ENCODE measurements at places on chromosomes 6 and 20.

- no peak for DNase-seq
Measured at GRCh38 chr6:87600576-87600975, 10.6 kb downstream of the ORC3 start.

GRCh38 chr6:1496836-1497760 is 107.7 kb downstream of the FOXF2 start:
- DNase-seq = no peak

DNA sequence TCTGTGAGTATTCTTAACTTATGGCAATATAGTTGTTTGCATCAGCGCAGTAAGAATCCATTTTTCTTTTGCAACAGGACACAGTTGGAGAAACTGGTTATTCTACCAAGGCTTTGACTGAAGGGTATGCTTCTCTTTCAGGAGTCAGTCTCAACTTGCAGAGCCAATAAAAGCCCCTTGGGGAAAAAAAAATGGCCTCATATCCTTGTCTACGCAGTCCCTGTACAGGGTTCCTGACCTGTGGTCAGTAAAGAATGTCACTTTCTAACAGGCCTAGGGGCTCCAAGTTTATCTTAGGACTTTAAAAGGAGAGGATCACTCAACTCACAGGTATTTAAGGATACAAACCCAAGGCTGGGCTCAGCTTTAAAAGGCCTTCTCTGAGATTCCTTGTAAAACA is 6.9 kb upstream of the RNGTT start:
- DNase-seq = no peak

- no peak for DNase-seq
Measured at GRCh38 chr20:48377940-48378339, 449.9 kb downstream of the PREX1 start.

DNA sequence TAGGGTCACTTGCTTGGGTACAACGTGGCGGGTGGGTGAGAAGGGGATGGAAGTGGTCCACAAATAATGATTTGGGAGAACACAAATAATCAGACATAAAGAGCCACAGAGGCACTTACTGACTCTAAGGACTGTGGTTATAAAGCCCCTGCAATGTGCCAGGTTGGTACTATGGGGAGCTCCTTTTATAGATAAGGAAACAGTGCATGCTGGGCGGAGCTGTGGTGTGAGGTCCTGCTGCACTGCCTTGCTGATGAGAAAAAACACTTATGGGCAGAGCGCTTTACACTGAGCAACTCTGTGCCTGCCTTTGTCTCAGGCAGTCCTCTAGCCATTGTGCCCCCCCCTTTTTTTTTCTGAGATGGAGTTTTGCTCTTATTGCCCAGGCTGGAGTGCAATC is 29.1 kb upstream of the SCRT2 start:
- DNase-seq = no peak

DNA sequence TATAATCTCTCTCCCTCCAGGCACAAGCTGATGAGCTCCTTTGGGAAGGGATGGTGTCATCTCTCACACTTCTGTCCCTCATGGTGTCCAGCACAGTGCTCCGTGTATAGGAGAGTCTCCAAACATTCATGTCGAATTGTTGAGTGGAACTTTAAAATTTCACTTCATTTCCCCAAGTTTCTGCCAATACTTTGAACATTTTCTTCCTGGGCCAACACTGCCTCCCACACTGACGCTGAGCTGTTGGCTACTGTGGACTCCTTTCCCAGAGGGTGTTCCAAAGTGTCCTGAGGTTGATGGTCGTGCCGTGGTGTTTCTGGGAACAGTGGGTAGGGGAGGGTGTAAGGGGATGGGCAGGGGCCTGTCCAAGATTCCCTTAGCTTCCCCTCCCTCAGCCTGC is 122.7 kb downstream of the TIAM2 start:
- no peak for DNase-seq

GRCh38 chr6:119313937-119314884 is 35.4 kb downstream of the MAN1A1 start:
- DNase-seq = no peak

GRCh38 chr6:35310265-35310831 is 12.7 kb downstream of the DEF6 start:
- peak; percentile 8 for DNase-seq

DNA sequence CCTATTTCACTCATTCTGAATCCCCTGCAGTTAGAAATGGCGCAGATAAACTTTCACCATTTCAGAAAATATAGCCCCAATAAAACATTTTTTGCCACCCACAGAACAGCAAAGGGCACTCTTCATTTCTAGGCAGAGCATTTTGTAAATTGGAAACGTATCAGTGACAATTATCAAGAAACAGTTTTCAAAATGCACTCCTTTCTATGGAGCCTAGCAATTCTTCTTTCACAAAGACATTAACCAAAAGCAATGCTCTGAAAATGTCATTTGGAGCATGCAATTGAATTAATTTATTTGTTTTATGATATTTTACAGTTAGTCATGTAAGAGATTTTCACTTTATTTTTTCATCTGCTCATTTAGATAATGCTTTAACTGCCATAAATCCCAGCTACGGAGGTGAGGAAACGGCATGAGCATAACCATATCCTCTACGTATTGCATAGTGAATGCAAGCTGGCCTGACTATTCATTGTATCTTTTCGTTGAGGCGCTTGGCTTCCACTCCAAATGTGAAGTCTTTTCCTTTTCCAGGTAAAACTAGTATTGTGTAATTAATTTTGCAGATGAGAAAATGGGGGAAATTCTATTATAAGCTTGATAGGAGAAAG is 813.4 kb downstream of the C6orf118 start:
- DNase-seq = no peak

GRCh38 chr6:40996591-40997233 is 42.3 kb downstream of the UNC5CL start:
- DNase-seq = peak; percentile 55

DNA sequence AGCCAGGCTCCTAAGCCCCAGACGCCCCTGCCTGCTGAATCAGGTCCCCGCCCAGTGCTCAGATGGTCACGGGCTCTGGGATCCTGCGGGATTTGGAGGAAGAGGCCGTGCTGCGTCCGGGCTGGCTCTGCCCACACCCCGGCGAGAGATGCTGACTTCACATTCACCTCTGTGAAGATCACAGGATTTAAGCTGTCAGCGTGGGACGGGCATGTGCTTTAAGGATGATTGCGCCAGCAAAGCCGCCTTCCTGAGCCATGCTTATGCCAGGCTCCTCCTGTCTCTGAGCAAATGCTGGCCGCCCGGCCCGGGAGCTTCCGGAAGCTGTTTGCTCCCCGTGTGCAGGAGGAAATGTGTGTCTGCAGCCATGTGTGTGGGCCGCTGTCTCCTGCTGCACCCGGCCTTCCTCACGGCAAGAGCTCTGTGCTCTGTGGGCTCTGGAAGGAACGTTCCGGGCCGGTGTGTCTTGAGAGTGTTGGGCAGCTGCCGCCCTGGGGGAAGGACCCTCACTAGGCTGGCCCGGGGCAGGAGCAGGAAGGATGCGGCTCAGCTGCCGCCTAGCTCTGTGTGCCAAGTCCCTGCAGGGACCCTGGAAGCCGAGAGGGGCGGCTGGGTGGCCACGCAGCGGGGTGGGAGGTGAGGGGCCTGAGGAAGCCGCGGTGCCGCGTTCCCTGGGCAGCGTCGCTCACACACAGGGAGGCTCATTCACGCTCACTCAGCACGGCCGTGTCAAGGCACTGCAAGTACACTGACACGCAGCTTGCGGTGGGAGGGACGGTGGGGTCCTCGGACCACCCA is 19.0 kb upstream of the BHLHE23 start:
- DNase-seq = peak; percentile 34

DNA sequence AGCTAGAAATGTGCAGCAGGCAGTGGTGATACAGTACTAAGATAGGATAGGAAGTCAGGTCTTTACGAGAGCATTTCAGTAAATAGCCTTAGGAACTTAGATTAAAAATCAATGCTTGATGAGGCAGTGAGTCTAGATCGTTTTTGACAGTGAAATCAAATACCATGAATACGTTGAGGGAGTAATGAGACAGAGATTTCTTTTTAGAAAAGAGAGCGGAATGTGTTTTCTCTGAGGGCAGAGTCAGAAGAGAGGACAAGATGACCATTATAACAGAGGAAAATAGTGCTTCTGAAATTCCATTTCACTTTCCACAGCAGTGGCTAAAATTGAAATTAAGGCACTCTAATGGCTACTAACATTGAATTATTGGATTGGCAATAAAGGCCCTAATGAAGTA is 339.6 kb downstream of the UTRN start:
- no peak for DNase-seq

DNA sequence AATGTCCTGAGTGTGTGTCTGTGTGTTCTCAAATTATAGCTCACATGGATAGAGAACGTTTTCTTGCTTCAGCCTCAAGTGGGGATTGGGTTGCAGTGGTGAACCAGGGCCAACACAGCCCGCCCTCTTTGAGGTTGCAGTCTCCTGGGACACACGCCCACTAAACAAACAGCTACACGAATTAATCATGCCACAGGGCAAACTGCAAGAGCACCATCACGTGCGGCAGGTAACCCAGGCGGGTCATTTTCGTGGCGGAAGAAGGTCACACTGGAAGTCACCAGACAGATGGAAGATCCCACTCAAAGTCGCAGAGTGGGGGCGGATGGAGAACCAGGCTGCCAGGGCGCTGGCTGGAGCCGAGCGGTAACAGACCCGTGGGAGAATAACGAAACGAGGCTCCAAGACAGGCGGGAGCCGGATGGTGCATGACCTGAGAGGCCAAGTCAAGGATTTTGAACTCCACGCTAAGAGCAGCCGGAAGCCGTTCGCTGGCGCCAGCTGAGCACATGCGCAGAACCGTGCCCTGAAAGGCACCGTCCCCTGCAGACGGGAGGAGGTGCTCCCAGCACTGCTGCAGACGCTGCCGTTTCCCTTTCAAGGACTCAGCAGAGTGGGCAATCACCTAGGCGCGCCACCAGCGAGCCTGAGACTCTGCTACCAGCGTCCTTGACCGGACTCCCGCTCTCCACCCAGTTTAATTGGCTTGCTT is 10.7 kb downstream of the DLL1 start:
- no peak for DNase-seq

- no peak for DNase-seq
Measured at GRCh38 chr20:19785983-19786285, 27.9 kb downstream of the RIN2 start.

- no peak for DNase-seq
Measured at GRCh38 chr6:32131439-32131948, 1.4 kb upstream of the FKBPL start.

DNA sequence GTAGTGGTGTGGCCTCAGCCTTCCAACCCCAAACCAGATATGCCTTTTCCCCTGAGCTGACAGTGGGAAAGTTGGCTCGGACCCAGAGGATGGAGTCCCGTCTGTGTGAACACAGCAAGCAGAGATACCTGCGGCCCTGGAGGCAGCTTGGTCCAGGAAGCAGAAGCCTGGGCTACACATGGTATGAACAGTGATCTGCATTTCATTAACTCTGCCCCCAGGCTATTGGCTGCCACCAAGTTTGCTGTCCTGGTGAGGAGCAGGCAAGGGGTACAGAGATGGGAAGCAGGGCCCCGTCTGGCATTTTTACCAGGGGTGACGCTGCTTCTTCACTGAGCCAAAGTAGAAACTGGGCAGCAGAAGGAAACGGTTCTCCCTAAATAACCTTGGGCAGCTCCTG is 90.0 kb downstream of the EDN3 start:
- DNase-seq = no peak

DNA sequence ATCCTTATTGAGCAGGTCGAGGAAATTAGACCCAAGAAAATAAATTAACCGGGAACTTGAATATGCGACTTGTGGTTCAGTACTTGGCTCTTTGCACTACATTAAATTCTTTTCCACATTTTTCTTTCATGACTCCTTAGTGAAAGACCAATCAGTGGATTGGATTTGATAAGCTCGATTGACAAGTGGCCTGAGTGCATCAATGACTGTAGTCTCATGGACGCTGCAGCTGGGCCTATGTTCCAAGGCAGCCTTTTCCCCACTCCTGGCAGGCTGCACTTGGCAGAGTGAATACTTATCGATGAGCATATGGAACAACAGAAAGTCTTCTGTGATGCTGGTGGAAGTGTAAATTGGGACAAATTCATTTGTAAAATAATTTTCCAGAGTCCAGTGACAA is 210.8 kb upstream of the EXOC2 start:
- no peak for DNase-seq

- no peak for DNase-seq
Measured at GRCh38 chr6:85417336-85417735, 32.5 kb upstream of the NT5E start.

DNA sequence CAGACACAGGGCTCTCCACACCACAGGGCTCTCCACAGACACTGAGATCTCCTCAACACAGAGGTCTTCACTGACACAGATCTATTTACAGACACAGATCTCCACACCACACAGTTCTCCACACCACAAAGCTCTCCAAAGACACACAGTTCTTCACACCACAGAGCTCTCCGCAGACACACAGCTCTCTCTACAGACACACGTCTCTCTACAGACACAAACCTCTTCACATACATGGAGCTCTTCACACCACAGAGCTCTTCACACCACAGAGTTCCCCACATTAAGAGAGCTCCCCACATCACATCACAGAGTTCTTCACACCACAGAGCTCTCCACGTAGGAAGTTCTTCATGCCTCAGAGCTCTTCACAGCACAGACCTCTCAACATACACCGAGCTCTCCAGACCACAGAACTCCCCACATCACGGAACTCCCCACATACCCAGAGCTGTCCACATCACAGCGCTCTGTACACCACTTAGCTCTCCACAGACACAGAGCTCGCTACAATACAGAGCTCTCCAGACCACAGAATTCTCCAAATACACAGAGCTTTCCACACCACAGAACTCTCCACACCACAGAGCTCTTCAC is 53.9 kb downstream of the ERMARD start:
- DNase-seq = no peak

DNA sequence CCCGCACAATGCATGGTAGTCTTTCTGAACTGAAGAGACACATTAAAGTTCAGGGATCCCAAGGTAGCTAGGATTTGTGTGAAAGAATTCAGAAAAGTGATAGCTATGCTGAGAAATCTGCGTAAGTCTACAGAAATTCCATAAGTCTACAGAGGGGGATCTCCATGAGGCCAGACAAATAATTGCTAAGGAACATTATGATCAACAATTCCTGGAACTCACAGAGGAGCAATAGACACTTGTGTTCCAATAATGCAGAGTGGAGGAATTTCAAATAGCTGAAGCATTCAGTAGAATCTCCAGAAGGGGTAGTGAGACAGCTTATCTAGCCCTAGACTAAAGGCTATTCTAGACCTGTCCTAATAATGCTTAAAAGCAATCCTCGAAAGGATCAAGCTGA is 315.7 kb upstream of the ECI2 start:
- DNase-seq = no peak

- DNase-seq = no peak
Measured at GRCh38 chr6:43254138-43254817, 11.0 kb downstream of the TTBK1 start.

- no peak for DNase-seq
Measured at GRCh38 chr6:150881911-150882481, 16.5 kb downstream of the MTHFD1L start.

DNA sequence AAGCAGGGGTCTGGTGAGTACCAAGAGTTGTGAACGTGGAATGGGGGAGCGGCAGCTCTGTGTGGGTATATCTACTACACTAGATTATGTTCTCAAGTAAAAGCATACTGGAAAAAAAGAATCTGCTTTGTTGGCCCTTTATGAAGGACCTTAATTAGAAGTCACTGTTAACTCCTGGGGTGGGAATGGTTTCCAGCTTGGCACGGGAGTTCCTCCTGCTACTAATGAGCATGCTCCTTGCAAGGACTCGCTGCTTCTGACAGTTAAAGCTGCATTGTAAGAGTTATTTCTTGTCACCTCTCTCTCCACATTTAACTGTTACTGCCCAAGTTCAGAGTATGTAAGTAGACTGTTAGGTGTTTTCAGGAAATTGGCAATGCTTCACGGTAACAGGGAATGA is 292.7 kb downstream of the ZFAND3 start:
- no peak for DNase-seq
